ENCODE measurements at places on chromosomes 2 and 18. TPM values are rescaled to one million over a fixed set of nuclear protein-coding genes. Genes with fewer than 3 reads are reported as not detected.
A peak's percentile ranks its signal among the peaks of the same experiment; 100 is the strongest.

The HNRNPA3 gene
- 180 TPM for total RNA-seq

The LYPD6 gene
- total RNA-seq, result 0.99 TPM

The CNGA3 gene
- not detected for total RNA-seq

The EML6 gene
- 1.3 TPM for total RNA-seq

The SEPTIN2 gene
- total RNA-seq, result 320 TPM

The ANKMY1 gene
- 20.1 TPM for total RNA-seq

DNA sequence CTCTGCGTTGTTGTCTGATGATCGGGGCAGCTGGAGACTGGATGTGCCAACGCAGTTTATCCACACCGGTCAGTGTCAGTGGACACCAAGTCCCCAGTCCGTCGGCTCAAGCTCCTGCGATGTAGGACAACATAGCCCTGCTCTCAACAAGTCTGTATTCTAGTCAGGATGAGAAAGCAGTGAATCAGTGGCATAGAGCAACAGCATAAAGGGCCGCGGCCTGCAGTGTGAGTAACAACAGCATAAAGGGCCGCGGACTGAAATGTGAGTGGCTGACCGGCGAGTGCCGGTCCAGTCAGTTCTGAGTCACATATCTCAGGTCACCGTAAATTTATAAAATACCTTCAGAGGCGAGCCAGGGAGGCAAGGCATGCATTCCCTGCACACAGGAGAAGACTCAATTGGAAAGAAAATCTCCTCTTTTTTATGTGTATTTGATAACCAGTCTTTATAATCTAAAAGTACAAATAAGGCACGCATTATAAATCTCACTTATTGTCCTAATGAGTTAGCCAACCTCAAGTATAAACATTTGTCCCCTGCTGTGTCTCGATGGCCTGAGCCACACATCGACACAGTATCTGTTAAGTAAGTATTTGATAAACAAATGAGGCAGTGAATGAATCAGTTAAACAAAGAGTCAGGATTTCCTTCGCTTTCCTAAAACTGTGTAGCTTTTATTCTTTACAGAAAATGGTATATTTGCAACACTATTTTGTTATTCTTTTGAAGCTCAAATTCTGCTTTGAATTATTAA lies 33.8 kb upstream of the NFATC1 start:
- H3K27me3 ChIP-seq, result no peaks in the 10 kb centered on the region
- H3K27ac ChIP-seq, result no peak overlapping the region
- no peak overlapping the region for H3K4me3 ChIP-seq
- peaks cover 59% of the 10 kb centered on the region for H3K36me3 ChIP-seq

- no peaks in the 10 kb centered on the region for H3K4me1 ChIP-seq
- no peak for DNase-seq
- peaks cover 34% of the 10 kb centered on the region for H3K36me3 ChIP-seq
- no peak overlapping the region for H3K4me3 ChIP-seq
- H3K27ac ChIP-seq, result no peak overlapping the region
These were observed 63.0 kb downstream of the TANK start for GRCh38 chr2:161223139-161223732.

GRCh38 chr2:152479282-152479681 lies 144.3 kb downstream of the FMNL2 start:
- no peak overlapping the region for H3K4me3 ChIP-seq
- H3K4me1 ChIP-seq, result no peaks in the 10 kb centered on the region
- H3K36me3 ChIP-seq, result no peaks in the 10 kb centered on the region

GRCh38 chr18:48670751-48671560 lies 132.1 kb downstream of the CTIF start:
- H3K4me1 ChIP-seq, result peaks cover 3% of the 10 kb centered on the region
- no peak overlapping the region for H3K27ac ChIP-seq
- no peaks in the 10 kb centered on the region for H3K27me3 ChIP-seq
- no peak for DNase-seq
- peaks cover 32% of the 10 kb centered on the region for H3K36me3 ChIP-seq

DNA sequence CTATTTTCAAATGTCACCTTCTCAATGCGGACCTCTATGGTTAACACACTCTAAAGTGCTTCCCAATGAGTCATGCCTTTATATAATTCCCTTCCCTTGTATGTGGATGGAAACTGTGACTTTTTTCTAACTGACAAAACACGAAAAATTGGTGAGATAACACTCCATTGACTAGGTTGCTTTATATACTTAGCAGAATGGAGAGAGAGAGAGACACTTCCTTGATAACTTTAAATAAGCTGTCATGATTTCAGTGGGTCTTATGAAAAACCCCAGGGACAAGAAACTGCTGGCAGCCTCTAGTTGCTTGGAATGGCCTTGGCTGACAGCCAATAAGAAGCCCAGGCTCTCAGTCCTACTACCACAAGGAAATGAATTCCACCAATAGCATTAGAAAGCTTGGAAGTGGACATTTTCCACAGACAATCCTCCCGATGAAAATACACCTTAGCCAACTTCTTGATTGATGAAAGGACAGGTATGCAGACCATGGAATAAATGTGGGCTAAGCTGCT lies 322.2 kb downstream of the ZNF804A start:
- H3K4me1 ChIP-seq, result no peaks in the 10 kb centered on the region
- H3K27ac ChIP-seq, result no peak overlapping the region
- no peak overlapping the region for H3K4me3 ChIP-seq

- peaks cover 17% of the 10 kb centered on the region for H3K27me3 ChIP-seq
- no peaks in the 10 kb centered on the region for H3K36me3 ChIP-seq
- H3K4me3 ChIP-seq, result no peak overlapping the region
These were observed 29.4 kb downstream of the ITM2C start for GRCh38 chr2:230893841-230894781.

DNA sequence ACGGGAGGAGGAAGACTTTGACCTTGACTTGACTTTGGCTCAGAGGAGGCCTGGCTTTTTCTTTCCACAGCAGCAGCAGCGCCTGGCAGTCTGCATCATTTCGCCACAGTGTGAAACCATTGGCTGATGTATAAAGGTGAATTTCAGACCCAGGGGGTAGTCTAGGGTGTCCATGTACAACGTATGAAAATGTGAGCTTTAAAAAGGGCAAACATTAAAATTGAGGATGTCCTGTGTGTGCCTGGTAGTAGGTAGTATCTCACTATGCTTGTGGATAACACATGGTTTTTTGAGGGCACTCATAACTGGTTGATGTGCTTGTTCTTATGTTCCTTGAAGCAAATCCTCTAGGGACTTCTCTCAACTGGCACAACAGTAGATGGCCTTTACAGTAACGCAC lies 86.1 kb downstream of the LPIN1 start:
- no peak overlapping the region for H3K27ac ChIP-seq
- DNase-seq, result no peak
- H3K4me1 ChIP-seq, result peaks cover 9% of the 10 kb centered on the region
- peaks cover 10% of the 10 kb centered on the region for H3K27me3 ChIP-seq
- no peak overlapping the region for H3K4me3 ChIP-seq

- no peak overlapping the region for H3K4me3 ChIP-seq
- H3K4me1 ChIP-seq, result no peaks in the 10 kb centered on the region
- no peak for DNase-seq
- no peaks in the 10 kb centered on the region for H3K36me3 ChIP-seq
These were observed 28.4 kb downstream of the M1AP start for GRCh38 chr2:74619651-74620297.

- H3K27me3 ChIP-seq, result no peaks in the 10 kb centered on the region
- no peak overlapping the region for H3K4me3 ChIP-seq
- peaks cover 10% of the 10 kb centered on the region for H3K4me1 ChIP-seq
- peak; percentile 77 for DNase-seq
- no peak overlapping the region for H3K27ac ChIP-seq
These were observed 128.5 kb downstream of the QPCT start for GRCh38 chr2:37472959-37473358.

DNA sequence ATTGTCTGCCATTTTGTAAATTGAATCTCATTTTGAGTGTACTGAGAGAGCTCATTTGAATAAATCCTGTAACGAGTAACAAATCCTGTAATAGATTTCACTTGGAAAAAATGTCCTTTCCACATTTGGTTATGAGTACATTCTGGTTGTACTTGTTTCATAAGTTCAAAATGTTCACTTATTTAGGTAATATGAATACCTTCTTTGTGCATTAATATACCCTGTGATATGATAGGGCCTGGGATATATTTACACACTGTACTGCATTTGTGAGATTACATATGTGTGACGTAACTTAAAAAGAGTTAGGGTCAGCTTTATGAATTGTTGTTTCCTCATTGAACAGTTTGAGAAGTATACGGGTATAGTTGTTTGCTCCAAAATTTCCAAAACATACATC lies 16.1 kb downstream of the AGFG1 start:
- peaks cover 7% of the 10 kb centered on the region for H3K36me3 ChIP-seq
- no peak overlapping the region for H3K27ac ChIP-seq
- H3K4me3 ChIP-seq, result no peak overlapping the region
- no peaks in the 10 kb centered on the region for H3K27me3 ChIP-seq
- DNase-seq, result no peak

- no peaks in the 10 kb centered on the region for H3K4me1 ChIP-seq
- no peaks in the 10 kb centered on the region for H3K36me3 ChIP-seq
- H3K4me3 ChIP-seq, result no peak overlapping the region
- H3K27me3 ChIP-seq, result no peaks in the 10 kb centered on the region
- no peak for DNase-seq
- no peak overlapping the region for H3K27ac ChIP-seq
These were observed 61.7 kb downstream of the LIPG start for GRCh38 chr18:49623571-49623970.

DNA sequence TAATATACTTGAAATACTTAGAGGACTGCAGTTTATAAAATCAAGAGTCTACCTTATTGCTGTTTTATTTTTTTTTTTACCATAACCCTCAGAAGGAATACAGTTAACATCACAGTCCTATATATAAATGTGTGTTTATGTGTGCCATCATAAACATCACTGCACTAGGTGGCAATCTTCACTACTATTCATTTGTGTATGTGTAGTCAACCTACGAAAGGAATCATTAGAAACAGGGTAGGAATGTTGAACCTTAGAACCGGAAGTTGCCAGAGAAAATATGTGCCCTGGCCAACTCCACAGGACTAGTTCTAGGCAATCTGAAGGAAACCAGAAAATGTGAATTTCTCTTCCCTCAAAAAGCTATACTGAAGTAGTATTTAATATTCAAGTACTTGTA lies 3.4 kb downstream of the GEN1 start:
- no peak overlapping the region for H3K27ac ChIP-seq
- no peak for DNase-seq
- no peaks in the 10 kb centered on the region for H3K27me3 ChIP-seq
- H3K36me3 ChIP-seq, result peaks cover 5% of the 10 kb centered on the region
- H3K4me3 ChIP-seq, result no peak overlapping the region
- H3K4me1 ChIP-seq, result peaks cover 27% of the 10 kb centered on the region

DNA sequence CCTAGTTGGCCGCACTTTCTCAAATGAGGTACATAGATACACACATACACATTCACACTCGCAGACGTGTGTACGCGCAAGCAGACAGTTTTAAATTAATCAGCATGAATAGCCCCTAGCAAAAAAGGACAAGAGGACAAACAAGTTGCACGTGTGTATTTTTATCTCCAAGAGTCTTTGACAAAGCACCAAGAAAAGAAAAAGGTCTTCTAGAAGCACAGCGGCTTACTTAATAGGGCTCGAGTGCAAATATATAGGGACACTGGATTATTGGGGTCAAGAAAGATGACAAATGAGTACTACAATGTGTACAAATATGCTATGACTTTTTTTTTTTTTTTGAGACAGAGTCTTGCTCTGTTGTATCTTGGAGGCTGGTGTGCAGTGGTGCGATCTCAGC lies 1.7 kb upstream of the BCL2 start:
- DNase-seq, result no peak
- H3K4me3 ChIP-seq, result no peak overlapping the region
- H3K36me3 ChIP-seq, result no peaks in the 10 kb centered on the region
- peaks cover 11% of the 10 kb centered on the region for H3K4me1 ChIP-seq

- peak; percentile 57 for DNase-seq
- H3K27ac ChIP-seq, result peak overlapping the region; percentile 93
- H3K4me1 ChIP-seq, result peaks cover 47% of the 10 kb centered on the region
- H3K4me3 ChIP-seq, result peak overlapping the region; percentile 72
- no peaks in the 10 kb centered on the region for H3K27me3 ChIP-seq
These were observed 1.1 kb downstream of the DOK1 start for GRCh38 chr2:74555610-74556103.

GRCh38 chr18:50709193-50709592 lies 110.6 kb downstream of the MRO start:
- H3K36me3 ChIP-seq, result no peaks in the 10 kb centered on the region
- no peaks in the 10 kb centered on the region for H3K4me1 ChIP-seq
- no peaks in the 10 kb centered on the region for H3K27me3 ChIP-seq

DNA sequence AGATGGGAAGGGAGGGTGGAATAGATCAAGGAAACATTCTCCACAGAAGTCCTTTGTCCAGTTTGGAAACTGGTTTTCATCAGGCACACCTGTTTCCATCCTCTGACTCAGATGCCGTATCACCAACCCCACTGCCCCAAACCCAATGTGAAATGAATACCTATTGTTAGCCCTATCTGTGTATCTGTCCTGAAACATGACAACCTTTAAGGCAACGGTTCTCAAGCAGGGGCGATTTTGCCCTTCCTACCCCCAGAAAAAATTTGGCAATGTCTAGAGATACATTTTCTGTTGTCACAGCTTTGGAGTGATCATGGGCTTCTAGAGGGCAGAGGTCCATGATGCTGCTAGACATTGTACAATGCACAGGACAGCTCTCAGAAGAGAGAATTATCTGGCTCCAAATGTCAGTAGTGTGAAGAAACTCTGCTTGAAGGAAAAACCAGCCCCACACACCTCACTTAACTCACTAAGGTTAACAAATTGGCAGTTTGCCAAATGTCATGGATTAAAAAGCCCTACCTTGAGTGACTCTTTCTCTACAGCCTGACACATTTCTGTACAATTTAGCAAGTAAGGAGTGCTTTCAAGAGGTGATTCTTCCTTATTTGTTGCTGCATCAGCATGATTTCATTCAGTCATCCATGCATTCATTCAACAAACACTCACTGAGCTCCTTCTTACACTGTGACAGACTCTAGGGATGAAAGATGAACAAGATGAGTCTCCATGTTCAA lies 3.4 kb downstream of the SCTR start:
- no peak overlapping the region for H3K4me3 ChIP-seq
- H3K36me3 ChIP-seq, result no peaks in the 10 kb centered on the region
- H3K4me1 ChIP-seq, result no peaks in the 10 kb centered on the region
- H3K27me3 ChIP-seq, result peaks cover 47% of the 10 kb centered on the region
- DNase-seq, result no peak
- no peak overlapping the region for H3K27ac ChIP-seq

GRCh38 chr2:51219468-51219867 lies 187.5 kb upstream of the NRXN1 start:
- H3K4me1 ChIP-seq, result no peaks in the 10 kb centered on the region
- H3K36me3 ChIP-seq, result no peaks in the 10 kb centered on the region
- DNase-seq, result no peak
- no peaks in the 10 kb centered on the region for H3K27me3 ChIP-seq
- H3K4me3 ChIP-seq, result no peak overlapping the region

DNA sequence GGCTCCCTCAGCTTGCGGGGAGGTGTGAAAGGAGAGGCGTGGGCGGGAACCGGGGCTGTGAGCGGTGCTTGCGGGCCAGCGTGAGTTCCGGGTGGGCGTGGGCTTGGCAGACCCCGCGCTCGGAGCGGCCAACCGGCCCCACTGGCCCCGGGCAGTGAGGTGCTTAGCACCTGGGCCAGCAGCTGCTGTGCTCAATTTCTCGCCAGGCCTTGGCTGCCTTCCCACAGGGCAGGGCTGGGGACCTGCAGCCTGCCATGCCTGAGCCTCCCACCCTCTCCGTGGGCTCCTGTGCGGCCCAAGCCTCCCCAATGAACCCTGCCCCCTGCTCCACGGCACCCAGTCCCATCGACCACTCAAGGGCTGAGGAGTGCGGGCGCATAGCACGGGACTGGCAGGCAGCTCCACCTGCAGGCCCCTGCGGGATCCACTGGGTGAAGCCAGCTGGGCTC lies 48.2 kb downstream of the RNF138 start:
- H3K27ac ChIP-seq, result no peak overlapping the region
- no peaks in the 10 kb centered on the region for H3K36me3 ChIP-seq
- no peaks in the 10 kb centered on the region for H3K4me1 ChIP-seq
- no peaks in the 10 kb centered on the region for H3K27me3 ChIP-seq

GRCh38 chr18:44841221-44841620 lies 160.5 kb downstream of the SETBP1 start:
- peaks cover 20% of the 10 kb centered on the region for H3K4me1 ChIP-seq
- no peak overlapping the region for H3K27ac ChIP-seq
- no peak for DNase-seq
- H3K27me3 ChIP-seq, result no peaks in the 10 kb centered on the region
- no peaks in the 10 kb centered on the region for H3K36me3 ChIP-seq
